Activated CD4-positive, alpha-beta T cell treated with anti-CD3 and anti-CD28 coated beads, Interleukin-2, amount 10 ng/mL, durations not matched to agents 24 days and 14 days (primary cell): ENCODE measurements at places on chromosomes 1 and 21.
A peak's percentile ranks its signal among the peaks of the same experiment; 100 is the strongest.

DNA sequence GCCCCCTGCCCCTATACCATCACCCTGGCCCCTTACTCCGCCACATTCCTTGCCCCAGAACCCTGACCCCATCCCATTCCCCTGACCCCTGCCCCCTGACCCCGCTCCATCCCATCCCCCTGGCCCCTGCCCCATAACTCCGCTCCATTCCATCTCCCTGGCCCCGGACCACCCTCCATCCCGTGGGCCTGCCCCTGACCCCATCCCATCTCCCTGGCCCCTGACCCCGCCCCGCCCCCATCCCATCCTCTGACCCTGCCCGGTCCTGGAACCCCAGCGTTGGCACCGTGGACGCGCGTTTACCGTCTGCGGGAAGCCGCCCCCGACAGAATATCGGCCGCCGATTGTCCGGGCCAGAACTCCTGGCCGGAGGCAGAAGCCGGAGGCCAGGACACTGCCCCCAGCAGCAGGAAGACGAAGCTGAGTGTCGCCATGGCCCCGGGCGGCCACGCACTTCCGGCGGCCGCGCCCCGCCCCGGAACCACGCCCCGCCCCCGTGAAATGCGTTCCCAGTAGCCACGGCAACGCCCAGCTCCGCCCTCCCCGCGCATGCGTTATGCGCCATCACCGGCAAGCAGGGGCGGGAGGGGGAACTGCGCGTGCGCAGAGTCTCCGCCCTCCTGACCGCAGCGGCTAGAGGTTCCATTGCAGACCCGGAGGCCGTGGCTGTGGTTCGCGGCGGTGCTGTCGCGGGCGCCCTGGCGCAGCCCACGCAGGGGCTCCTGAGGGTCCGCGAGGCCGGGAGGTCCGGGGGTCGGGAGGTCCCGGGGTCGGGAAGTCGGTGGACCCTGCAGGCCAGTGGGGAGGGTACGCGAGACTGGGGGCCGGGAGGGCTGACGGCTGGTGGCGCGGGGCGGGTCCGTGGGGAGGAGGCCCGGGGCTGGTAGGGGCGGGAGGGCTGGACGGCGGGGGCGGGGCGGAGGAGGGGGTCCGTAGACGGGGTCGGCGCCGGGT is at the start of gene POFUT2:
Gene POFUT2 (minus strand): TSS at position 458 of the 954 bp plus-strand sequence. CDS start 24 bp downstream, at position 434.
- peak; percentile 100 for DNase-seq
- H3K36me3 ChIP-seq, result peaks cover 17% of the 10 kb centered on the region
- H3K4me3 ChIP-seq, result peak within 1 kb of the TSS; percentile 86
- H3K4me1 ChIP-seq, result peaks cover 13% of the 10 kb centered on the region
- H3K27me3 ChIP-seq, result peaks cover 4% of the 10 kb centered on the region

GRCh38 chr1:2617971-2618470 is 14.8 kb downstream of the MMEL1 start:
- DNase-seq, result no peak
- H3K4me1 ChIP-seq, result no peaks in the 10 kb centered on the region
- H3K4me3 ChIP-seq, result no peak overlapping the region
- H3K27me3 ChIP-seq, result peaks cover 10% of the 10 kb centered on the region
- H3K27ac ChIP-seq, result no peak overlapping the region
- H3K36me3 ChIP-seq, result peaks cover 1% of the 10 kb centered on the region

- peak overlapping the region; percentile 98 for H3K27ac ChIP-seq
- H3K4me1 ChIP-seq, result peaks cover 32% of the 10 kb centered on the region
- peaks cover 12% of the 10 kb centered on the region for H3K36me3 ChIP-seq
- DNase-seq, result peak; percentile 89
- peak overlapping the region; percentile 91 for H3K4me3 ChIP-seq
These were observed 62.9 kb downstream of the MDM4 start for GRCh38 chr1:204578867-204579664.

GRCh38 chr1:236451796-236452373 is 57.8 kb downstream of the EDARADD start:
- DNase-seq, result peak; percentile 82
- peaks cover 7% of the 10 kb centered on the region for H3K36me3 ChIP-seq
- H3K4me3 ChIP-seq, result no peak overlapping the region
- H3K27me3 ChIP-seq, result no peaks in the 10 kb centered on the region

- H3K27me3 ChIP-seq, result no peaks in the 10 kb centered on the region
- H3K27ac ChIP-seq, result peak overlapping the region; percentile 100
- DNase-seq, result no peak
- peak overlapping the region; percentile 85 for H3K4me3 ChIP-seq
- H3K36me3 ChIP-seq, result peaks cover 31% of the 10 kb centered on the region
- peaks cover 31% of the 10 kb centered on the region for H3K4me1 ChIP-seq
These were observed 697 bp upstream of the C21orf91 start for GRCh38 chr21:17819877-17820229.
